ENCODE measurements at places on chromosomes 6 and 20.

DNA sequence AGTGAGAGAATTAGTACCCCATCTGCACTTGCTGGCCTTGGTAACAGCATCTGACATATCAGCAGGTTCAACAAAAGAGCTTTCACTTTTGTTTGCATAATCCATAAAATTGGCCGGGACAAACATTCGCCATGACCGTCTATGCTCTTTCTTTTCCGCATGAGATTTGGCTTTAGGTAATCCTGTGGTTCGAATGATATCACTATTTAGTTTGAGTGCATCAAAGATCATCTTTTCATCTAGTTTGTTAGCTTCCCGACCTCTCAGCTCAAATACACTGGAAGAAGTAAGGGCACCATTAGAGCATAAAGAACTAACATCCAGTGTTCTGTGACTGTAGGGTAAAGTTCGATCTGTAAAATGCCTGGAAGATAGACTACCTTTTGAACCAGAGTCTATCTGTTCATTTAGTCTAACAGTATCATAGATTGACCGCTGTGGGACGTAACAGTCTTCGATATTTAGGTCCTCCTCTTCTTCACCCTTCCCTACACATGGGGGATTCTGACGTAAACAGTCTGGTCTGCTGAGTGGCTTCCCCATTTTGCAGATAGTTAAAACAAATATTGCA is 101.6 kb downstream of the DST start:
- H3K36me3 ChIP-seq = no peaks in the 10 kb centered on the region
- no peak overlapping the region for H3K4me3 ChIP-seq
- no peaks in the 10 kb centered on the region for H3K27me3 ChIP-seq
- H3K27ac ChIP-seq = no peak overlapping the region

- no peaks in the 10 kb centered on the region for H3K4me1 ChIP-seq
- no peak overlapping the region for H3K4me3 ChIP-seq
- no peak overlapping the region for H3K27ac ChIP-seq
- H3K27me3 ChIP-seq = no peaks in the 10 kb centered on the region
- H3K36me3 ChIP-seq = no peaks in the 10 kb centered on the region
Observed at GRCh38 chr6:132253211-132253610, 148.1 kb downstream of the MOXD1 start.

DNA sequence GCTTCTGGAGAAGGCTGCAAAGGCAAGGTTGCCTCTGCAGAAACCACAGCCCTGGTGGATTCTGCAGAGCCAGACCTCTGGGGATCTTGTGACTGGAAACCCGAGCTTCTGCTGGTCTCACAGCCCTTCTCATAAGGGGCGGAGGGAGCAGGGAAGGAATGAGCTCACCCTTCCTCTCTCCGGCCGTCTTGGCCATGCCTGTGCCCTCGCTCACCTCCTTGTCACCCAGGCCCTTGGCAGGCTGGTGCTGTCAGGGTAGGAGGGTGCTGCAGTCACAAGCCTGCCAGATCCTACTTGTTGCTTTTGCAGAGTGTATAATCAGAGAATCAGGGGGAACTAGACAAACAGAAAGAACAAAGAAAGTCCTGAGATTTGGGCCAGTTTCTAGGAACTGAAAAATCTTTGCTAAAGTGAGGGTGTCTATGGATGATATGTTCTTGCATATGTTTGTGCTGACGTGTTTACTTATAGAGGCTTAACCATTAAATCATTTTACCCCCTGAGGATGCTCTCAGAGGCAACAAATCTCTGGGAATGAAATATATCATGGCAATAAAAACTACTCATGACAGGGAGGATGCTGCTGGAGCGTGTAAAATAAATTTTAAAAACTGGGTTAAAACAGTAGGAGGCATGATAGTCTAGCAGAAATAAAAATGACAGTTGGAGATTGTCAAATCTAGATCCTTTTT is 244.9 kb upstream of the SOX4 start:
- H3K4me1 ChIP-seq = peaks cover 9% of the 10 kb centered on the region
- H3K27ac ChIP-seq = no peak overlapping the region
- no peaks in the 10 kb centered on the region for H3K36me3 ChIP-seq
- H3K4me3 ChIP-seq = no peak overlapping the region
- DNase-seq = peak; percentile 36
- H3K27me3 ChIP-seq = no peaks in the 10 kb centered on the region

GRCh38 chr6:53803081-53803860 is 8.5 kb downstream of the LRRC1 start:
- H3K4me3 ChIP-seq = no peak overlapping the region
- H3K36me3 ChIP-seq = no peaks in the 10 kb centered on the region
- DNase-seq = no peak
- H3K27ac ChIP-seq = no peak overlapping the region
- no peaks in the 10 kb centered on the region for H3K27me3 ChIP-seq

GRCh38 chr20:46365487-46366220 is 40.8 kb downstream of the ELMO2 start:
- no peak for DNase-seq
- H3K36me3 ChIP-seq = peaks cover 49% of the 10 kb centered on the region
- H3K27me3 ChIP-seq = no peaks in the 10 kb centered on the region
- peaks cover 38% of the 10 kb centered on the region for H3K4me1 ChIP-seq

GRCh38 chr6:2784061-2784460 is 18.9 kb downstream of the WRNIP1 start:
- no peaks in the 10 kb centered on the region for H3K27me3 ChIP-seq
- peaks cover 20% of the 10 kb centered on the region for H3K36me3 ChIP-seq
- H3K27ac ChIP-seq = no peak overlapping the region

GRCh38 chr6:163728442-163729126 is 314.1 kb downstream of the QKI start:
- no peak overlapping the region for H3K4me3 ChIP-seq
- H3K27ac ChIP-seq = no peak overlapping the region
- H3K36me3 ChIP-seq = no peaks in the 10 kb centered on the region
- H3K27me3 ChIP-seq = no peaks in the 10 kb centered on the region
- H3K4me1 ChIP-seq = no peaks in the 10 kb centered on the region

- H3K4me1 ChIP-seq = peaks cover 34% of the 10 kb centered on the region
- peak; percentile 20 for DNase-seq
- H3K36me3 ChIP-seq = peaks cover 55% of the 10 kb centered on the region
- no peaks in the 10 kb centered on the region for H3K27me3 ChIP-seq
- H3K4me3 ChIP-seq = peak overlapping the region; percentile 85
Observed at GRCh38 chr6:3749977-3750316, 1.6 kb downstream of the PXDC1 start.

DNA sequence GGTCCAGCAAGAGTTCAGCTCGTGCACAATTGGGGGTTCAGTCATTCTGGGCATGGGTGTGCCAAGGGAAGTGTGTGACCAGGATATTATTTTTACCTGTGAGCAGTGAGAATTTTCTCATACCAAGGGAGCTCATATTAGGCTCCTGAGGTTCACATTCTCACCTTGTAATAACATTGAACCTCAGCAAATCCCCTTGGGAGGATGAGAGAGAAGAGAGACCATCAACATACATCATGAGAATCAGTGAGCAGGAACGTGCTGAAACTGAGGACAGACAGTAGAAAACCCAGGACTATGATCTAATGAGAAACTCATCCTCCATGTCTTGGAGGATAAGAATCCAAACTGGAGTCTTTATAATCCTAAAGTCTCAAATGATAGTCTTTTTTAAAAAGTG is 33.4 kb upstream of the XRN2 start:
- H3K4me3 ChIP-seq = no peak overlapping the region
- no peaks in the 10 kb centered on the region for H3K4me1 ChIP-seq

DNA sequence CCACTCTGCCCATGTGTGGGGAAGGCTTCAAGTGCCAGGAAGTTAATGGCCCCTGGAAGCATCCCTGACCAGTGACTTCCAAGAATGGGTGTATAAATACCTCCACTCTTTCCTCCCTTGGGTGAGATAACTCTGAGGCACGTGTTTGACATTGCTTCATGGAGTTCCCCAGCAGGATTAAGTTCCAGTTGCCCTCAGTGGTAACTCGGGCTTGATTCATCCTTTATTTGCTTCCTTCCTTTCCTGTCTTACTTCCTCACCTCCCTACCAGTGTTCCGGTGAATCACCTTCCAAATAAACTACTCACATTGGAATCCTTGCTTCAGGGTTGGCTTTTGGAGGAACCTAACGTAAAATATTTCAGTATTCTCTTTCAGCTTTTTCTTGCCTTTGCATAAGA is 84.6 kb upstream of the JAG1 start:
- H3K36me3 ChIP-seq = no peaks in the 10 kb centered on the region
- H3K27me3 ChIP-seq = no peaks in the 10 kb centered on the region
- no peak overlapping the region for H3K27ac ChIP-seq
- no peak overlapping the region for H3K4me3 ChIP-seq
- peaks cover 16% of the 10 kb centered on the region for H3K4me1 ChIP-seq
